ENCODE measurements at places on chromosomes 4 and X. TPM values are rescaled to one million over a fixed set of nuclear protein-coding genes. Genes with fewer than 3 reads are reported as not detected.

The LNX1 gene
- total RNA-seq = 0.36 TPM

DNA sequence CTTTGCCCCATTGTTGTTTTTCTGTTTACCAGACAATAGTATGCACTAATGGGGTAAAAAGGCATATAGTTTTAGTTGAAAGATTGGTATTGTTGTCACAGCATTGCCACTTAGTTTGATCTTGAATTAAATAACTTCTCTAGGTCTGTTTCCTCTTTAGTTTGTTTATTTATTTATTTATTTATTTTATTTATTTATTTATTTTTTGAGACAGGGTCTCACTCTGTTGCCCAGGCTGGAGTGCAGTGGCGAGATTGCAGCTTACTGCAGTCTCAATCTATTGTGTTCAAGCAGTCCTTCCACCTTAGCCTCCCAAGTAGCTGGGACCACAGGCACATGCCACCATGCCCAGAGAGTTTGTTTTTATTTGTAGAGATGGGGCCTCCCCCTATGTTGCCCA, 138.6 kb downstream of the KDM6A start:
- no peaks in the 10 kb centered on the region for H3K36me3 ChIP-seq
- no peak overlapping the region for H3K4me3 ChIP-seq
- no peak for DNase-seq
- no peaks in the 10 kb centered on the region for H3K27me3 ChIP-seq

- no peaks in the 10 kb centered on the region for H3K4me1 ChIP-seq
- no peak overlapping the region for H3K4me3 ChIP-seq
- DNase-seq = peak; percentile 11
- no peaks in the 10 kb centered on the region for H3K36me3 ChIP-seq
- no peaks in the 10 kb centered on the region for H3K27me3 ChIP-seq
Measured at GRCh38 chr4:48223633-48224295, 45.9 kb downstream of the TEC start.

DNA sequence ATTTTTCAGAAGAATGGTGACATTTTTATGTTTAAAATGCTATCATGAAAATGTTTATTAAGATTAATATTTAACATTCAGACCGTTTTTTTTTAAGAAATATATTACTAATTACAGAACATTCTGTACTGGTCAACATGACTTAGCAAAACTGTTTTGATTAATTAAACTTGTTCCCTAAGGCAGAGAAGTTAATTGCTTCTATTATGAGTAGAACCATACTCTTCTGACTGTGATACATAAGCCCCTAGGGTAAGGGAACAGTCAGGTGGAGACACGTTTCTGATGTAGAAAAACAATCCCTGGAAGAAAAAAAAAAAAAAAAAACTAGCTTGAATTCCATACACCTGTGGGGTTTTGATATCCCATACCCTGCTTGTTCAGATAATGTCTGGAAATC, 97.4 kb downstream of the GPM6A start:
- no peak overlapping the region for H3K27ac ChIP-seq
- DNase-seq = no peak
- no peaks in the 10 kb centered on the region for H3K4me1 ChIP-seq
- no peaks in the 10 kb centered on the region for H3K27me3 ChIP-seq
- no peak overlapping the region for H3K4me3 ChIP-seq

GRCh38 chrX:94053575-94053974, 379.6 kb downstream of the FAM133A start:
- H3K4me3 ChIP-seq = no peak overlapping the region
- no peaks in the 10 kb centered on the region for H3K36me3 ChIP-seq
- no peaks in the 10 kb centered on the region for H3K4me1 ChIP-seq
- H3K27ac ChIP-seq = no peak overlapping the region
- no peaks in the 10 kb centered on the region for H3K27me3 ChIP-seq
- no peak for DNase-seq

Measured in IMR-90 (cell line).